ENCODE measurements at places on chromosomes 2 and 18.

- DNase-seq: no peak
Observed at GRCh38 chr2:168049609-168050008, 197.8 kb downstream of the STK39 start.

GRCh38 chr2:101361522-101361921 lies 25.8 kb downstream of the CREG2 start:
- DNase-seq: no peak

DNA sequence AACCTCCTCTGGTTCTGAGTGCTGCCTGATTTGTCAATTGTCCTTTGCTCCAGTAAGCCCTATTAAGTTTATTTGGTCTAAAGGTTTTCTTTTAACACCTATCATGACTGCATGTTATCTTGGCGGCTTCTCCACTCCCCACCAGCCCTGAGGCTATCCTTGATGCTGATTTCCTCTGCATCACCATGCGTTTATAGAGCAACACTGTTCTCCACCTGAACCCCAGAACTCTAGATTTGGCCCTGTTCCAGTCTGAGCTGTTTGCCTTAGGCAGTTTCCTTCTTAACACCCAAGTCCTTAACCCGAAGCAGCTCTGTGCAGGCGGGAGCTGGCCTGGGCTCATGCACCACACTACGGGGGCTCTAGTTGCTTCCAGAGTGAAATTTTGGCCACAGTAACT lies 98.2 kb upstream of the NPAS2 start:
- DNase-seq: no peak

- no peak for DNase-seq
Observed at GRCh38 chr2:59726228-59727120, 827.0 kb downstream of the BCL11A start.

DNA sequence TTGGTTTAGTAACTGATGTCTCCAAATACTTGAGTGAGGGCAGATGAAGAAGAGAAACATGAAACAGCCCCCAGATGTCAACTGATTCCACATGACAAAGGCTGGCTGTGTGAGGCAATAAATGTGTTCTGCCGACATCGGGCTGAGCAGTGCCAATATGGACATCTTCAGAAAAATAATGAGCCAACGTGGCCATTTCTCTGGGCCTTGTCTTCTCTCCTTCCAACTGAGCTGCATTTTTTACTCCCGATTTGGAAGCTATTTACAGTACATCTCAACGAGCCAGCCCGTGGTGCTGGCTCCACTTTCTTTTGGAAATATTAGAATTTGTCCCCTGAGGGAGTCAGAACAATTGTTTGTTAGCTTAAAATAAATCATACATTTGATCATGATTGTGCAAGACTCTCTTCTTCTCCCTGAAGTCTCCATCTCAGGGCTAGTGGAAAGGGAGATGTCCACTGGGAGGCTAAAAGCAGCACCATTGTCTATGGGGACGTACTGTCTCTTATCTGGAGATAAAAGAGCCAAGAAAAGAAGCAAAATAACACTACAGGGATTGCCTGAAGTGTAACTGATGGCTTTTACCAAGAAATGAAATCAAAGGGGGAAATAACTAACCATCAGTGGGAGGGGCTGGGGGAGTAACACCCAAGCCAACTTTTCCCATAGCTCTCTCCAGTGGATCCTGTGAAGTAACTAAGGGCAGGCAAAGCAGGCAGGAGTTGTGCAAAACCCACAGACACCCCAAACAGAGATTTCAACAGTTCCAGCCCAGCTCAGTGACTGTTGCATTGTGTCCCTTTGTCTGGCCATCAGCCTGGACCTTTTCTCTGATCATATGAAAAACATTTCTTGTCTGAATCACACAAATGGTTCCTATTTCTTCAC lies 114.8 kb downstream of the RDH14 start:
- DNase-seq: no peak

DNA sequence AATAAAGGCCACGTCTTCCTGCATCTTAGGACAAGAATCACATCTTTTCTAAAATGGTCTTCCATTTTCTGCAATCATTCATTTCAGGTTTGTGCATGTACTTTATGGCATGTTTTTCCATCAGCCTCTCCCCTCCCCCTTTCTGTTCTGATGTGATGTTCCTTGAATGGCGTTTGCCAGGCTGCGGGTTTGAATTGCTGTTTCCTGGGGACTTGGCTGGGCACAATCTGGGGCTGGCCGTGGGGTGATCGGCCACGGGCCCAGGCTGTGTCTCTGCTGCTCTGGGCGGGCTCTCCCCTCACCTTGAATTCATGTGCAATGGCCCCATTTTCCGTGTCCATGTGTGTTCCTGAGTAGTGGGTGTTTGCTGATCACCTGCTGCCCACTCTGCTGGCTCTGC lies 15.2 kb downstream of the DGKD start:
- no peak for DNase-seq

- DNase-seq: no peak
Observed at GRCh38 chr2:50875561-50875960, 156.4 kb downstream of the NRXN1 start.

DNA sequence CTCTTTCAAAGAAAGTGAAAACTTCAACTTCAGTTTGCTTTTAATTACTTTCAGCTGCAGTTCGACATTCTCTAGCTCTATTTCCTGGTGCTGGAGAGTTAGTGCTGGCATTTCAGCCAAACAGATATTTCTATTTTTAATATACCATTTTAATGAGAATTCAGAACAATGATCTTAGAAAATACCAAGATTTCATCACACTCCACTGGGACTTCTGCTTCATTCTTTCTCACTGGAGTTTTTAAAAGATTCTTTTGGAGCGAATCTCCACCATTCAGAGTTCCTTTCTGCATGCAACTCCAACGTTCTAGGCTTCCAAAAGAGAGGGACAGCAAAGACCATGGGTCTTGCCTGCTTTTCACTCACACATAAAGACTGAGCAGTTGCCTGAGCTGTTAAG lies 94.2 kb downstream of the CABLES1 start:
- DNase-seq: no peak

DNA sequence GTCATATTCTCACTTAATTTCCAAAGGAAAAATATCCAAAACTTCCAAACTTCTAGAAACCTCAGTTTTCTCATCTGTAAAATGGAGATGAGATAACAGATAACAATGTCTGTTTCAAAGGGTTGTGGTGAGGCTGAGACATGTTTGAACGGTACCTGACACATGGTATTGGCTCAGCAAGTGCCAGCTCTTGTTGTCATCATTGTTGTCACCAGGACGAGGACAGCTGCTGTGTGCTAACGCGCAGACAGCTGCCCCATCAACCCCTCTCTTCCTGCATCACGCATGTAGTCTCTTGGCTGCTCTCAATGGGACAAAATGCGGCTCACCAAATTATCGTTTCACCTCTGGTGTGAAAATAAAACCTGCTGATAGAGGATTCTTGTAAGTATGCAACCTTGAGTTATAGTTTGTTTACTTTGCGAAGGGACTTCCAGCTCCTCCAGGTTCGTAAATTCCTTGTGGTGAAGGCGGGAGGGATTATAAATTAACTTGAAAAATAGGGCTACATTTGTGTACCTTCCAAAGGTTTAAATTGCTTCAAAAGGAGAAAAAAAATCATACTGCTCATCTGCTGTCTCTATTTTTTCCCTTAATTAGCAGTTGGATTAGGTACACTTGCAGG lies 605.4 kb downstream of the BCL11A start:
- no peak for DNase-seq

- no peak for DNase-seq
Observed at GRCh38 chr2:55048508-55049042, 1.7 kb downstream of the RTN4 start.

- DNase-seq: no peak
Observed at GRCh38 chr2:203840655-203841205, 26.8 kb upstream of the CTLA4 start.

DNA sequence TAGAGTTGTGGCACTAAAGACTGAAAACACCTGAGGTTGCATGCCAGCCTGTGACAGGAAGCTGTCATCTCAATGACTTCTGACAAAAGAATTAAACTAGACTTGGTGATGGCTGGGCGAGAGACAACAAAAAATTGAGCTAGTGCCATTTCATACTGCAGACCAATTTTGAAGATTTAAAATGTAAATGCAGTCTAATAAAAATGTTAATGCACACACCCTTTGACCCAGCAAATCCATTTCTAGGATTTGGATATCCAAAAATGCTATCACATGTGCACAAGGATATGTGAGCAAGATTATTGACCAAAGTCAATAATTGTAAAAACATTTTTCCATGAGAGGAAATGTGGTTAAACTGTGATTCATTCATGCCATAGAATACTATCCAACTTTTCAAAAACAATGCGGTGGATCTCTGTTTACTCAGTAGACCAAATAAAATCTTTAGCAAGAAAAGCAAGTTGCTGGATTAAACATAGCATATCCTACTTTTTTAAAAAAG lies 5.6 kb downstream of the FBXO36 start:
- no peak for DNase-seq

DNA sequence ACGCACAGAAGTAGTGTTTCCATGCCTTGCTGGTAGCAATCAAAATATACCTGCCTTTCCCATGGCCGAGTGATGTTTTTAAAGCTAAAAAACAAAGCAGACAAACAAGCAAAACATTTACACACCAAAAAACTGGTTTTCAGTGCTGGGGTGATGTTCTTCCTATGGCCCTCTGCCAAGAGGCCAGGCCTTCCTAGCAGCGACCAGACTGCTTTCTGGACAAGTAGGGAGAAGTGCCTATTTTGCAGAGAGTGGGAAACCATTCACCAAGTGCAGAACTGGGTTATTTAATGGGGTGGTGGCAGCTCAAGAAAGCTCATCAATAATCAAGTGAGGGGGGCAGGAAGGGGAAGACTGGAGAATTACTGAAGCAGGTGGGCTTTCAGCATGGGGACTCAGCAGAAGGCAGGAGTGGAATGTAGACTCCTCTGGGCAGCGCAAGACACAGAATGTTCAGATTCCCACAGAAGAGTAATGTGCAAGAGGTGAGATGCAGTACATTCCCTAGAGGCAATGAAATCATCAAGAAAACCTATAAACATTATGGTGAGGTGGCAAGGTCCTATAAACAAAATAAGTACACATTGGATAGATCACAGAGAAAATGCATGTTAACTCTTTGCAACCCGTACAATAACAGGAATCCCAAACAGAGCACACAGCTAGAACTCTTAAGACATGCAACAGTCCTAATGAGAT lies 44.0 kb downstream of the CPO start:
- DNase-seq: no peak

GRCh38 chr2:12005886-12006681 lies 259.7 kb downstream of the LPIN1 start:
- peak; percentile 35 for DNase-seq

DNA sequence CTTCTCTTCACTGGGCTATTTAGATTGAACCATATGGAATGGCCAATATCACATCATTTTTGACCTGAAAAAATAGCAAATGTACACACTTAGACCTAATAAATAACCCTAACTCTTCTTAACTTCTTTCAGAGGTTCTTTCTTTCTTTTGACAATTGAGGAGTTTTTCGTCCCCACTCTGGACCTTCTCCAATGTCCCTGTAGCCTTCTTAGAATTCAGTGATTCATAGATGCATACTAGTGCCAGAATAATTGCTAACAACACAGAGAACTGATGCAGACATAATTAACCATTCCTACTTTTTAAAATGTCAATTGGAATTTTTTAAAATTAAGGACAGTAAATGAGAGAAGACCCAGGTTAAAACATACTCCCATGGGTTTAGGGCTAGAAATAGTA lies 20.0 kb downstream of the DAPL1 start:
- no peak for DNase-seq

GRCh38 chr18:57008001-57008686 lies 138.7 kb upstream of the BOD1L2 start:
- no peak for DNase-seq

GRCh38 chr2:172091761-172092566 lies 6.7 kb downstream of the DLX1 start:
- no peak for DNase-seq

DNA sequence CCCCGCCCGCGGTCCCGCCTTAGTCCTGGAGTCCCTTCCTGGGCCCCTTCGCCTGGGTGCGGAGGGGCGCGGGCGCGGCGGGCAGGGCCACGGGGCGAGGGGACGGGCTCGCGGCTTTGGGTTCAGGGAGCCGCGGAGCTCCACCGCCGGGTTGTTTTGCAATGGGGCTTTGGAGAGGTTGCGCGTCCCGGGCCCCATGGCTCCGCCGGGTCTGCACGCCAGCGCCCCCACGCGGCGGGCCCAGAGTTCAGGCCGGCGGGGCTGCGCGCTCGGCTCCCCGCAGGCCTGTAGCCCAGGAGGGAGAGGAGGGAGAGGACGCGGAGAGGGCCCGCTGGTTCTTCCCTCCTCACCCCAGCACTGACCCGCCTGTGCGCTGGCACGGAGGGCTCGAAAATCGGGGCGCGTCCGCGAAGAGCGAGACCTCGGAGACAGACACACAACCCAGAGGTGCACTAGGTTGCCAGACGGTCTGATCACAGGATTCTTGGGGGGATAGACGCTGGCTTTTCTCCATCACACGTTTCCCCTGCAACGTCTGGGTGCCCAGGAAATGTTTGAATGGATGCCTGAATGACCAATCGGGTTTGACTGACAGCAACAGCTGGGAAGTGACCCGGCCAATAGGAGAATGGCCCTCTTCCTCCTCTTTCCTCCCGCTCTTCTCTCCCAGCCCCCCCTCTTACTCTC lies 4.9 kb upstream of the SIX2 start:
- no peak for DNase-seq

Measured in activated CD8-positive, alpha-beta memory T cell treated with anti-CD3 and anti-CD28 coated beads for 1 hour (primary cell).